Calu3 (cell line): ENCODE measurements at places on chromosomes 1 and 21. TPM values are rescaled to one million over a fixed set of nuclear protein-coding genes. Genes with fewer than 3 reads are reported as not detected.
A peak's percentile ranks its signal among the peaks of the same experiment; 100 is the strongest.

Gene CCDC17
- 4.7 and 8.3 TPM in 2 replicates for total RNA-seq

Gene LRRC38
- not detected in 2 replicates for total RNA-seq

Gene TCP10L
- total RNA-seq, result 0.51 TPM in 1 of 2 replicates, not detected in the other

Gene HDGF
- 437 and 470 TPM in 2 replicates for total RNA-seq

Gene NTMT2
- not detected in 2 replicates for total RNA-seq

Gene TDRD10
- total RNA-seq, result not detected in 2 replicates

DNA sequence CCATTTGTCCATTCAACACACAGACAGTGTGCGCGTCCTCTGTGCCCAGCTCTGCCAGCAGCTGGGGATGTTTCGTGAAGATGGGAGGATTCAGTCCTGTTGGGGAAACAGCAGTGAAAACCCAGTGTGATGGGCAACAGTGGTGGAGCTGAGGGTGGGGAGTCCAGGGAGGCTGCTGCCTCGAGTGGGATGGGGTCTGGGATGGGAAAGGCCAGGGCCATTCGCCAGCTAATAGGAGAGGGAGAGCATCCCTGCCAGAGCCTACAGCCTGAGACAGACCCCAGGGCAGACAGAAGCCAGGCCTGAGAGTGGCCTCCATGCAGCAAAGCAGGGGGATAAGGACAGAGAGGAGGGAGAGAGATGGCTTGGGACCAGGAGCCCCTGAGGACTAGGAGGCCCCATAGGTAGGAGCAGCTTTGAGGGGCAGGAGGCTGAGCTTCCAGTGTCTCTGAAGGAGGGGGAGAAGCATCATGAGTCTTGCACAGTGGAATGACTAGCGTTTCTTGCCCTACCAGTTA, 252.6 kb downstream of the NPHP4 start:
- H3K36me3 ChIP-seq, result no peaks in the 10 kb centered on the region
- no peak overlapping the region for H3K4me3 ChIP-seq
- H3K4me1 ChIP-seq, result no peaks in the 10 kb centered on the region
- peaks cover 22% of the 10 kb centered on the region for H3K27me3 ChIP-seq
- DNase-seq, result no peak

- no peaks in the 10 kb centered on the region for H3K4me1 ChIP-seq
- peak; percentile 50 for DNase-seq
- H3K4me3 ChIP-seq, result no peak overlapping the region
- peaks cover 23% of the 10 kb centered on the region for H3K27me3 ChIP-seq
- no peak overlapping the region for H3K27ac ChIP-seq
Observed at GRCh38 chr1:67211589-67212563, 45.6 kb downstream of the IL23R start.

DNA sequence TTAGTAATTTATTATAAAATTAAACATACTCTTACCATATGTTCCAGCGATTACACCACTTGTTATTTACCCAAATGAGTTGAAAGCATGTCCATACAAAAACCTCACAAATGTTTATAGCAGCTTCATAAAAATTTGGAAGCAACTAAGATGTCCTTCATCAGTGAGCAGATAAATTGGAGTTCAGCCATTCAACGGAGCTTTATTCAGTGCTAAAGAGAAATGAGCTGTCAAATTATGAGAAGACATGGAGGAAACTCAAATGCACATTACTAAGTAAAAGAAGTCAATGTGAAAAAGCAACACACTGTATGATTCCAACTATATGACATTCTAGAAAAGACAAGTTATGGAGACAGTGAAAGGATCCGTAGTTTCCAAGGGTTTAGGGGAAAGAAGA, 606.7 kb upstream of the TMPRSS15 start:
- H3K4me1 ChIP-seq, result no peaks in the 10 kb centered on the region
- no peaks in the 10 kb centered on the region for H3K27me3 ChIP-seq
- H3K36me3 ChIP-seq, result no peaks in the 10 kb centered on the region
- H3K27ac ChIP-seq, result no peak overlapping the region
- no peak overlapping the region for H3K4me3 ChIP-seq

DNA sequence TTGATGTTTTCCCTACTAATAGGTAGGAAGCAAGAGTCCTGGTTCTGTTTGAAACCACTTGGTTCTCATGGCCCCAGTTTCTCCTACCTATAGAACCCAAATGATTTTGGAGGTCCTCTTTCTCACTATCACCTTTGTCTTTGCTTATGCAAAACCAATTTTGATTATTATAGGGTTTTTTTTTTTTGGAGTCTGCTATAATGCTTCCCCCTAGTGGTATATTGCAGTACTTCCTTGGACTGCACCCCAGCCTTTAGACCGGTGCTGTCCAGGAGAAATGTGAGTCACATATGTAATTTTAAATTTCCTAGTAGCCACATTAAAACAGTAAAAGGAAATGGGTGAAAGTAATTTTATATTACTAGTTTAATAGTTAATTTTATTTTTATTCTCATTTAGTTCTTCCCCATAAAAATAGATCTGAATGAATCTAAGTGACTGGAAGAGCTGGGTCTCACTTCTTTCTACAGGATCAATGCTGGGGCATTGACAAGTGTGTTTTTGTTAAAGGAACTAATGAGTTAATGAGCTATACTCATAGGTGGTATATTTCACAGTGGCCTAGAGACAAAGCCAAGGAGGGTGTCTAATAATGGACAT, 10.6 kb downstream of the FCMR start:
- no peak overlapping the region for H3K4me3 ChIP-seq
- peaks cover 18% of the 10 kb centered on the region for H3K27me3 ChIP-seq
- no peak overlapping the region for H3K27ac ChIP-seq
- peak; percentile 64 for DNase-seq
- H3K4me1 ChIP-seq, result peaks cover 28% of the 10 kb centered on the region

GRCh38 chr1:145695821-145696629, 11.1 kb downstream of the PDZK1 start:
- no peaks in the 10 kb centered on the region for H3K27me3 ChIP-seq
- H3K36me3 ChIP-seq, result no peaks in the 10 kb centered on the region
- H3K4me1 ChIP-seq, result peaks cover 3% of the 10 kb centered on the region
